NCI-H1105 treated with DMSO at 0.1 percent for 48 hours (cell line): ENCODE measurements at places on chromosomes 11 and 22.

DNA sequence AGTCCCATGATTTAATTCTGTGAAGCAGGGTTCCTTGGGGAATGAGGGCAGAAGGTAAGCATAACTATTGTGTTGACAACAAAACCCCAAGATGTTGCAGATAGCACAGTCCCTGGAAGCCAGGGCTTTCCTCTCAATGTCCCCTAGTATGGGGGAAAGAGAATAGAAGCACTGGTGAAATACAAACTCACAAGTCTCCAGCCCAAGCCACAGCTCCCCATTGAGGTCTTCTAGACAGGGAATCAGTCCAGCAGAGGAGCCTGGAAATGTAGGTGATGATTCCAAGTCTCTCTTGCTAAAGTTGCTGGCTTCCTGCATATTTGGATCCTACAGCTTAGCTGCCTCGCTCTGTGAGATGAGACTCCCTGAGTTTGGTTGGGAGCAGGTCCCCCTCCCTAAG is 31.7 kb upstream of the DRD2 start:
- no peak for DNase-seq

DNA sequence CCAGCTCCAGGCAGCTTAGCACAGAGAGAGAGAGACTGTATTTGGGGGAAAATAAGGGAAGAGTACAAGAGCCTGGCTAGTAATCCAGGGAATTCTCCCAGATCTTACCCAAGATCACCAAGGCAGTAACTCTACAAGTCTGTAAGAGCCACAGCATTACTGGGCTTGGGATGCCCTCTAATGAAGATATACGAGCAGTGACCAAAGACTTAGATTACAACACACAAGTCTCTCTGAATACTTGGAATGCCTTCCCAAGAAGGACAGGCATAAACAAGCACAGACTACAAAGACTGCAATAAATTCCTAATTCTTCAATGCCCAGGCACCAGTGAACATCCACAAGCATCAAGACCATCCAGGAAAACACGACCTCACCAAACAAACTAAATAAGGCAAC is 17.7 kb downstream of the DNAJC24 start:
- no peak for DNase-seq

- no peak for DNase-seq
Observed at GRCh38 chr22:31866918-31867317, 77.4 kb upstream of the YWHAH start.

DNA sequence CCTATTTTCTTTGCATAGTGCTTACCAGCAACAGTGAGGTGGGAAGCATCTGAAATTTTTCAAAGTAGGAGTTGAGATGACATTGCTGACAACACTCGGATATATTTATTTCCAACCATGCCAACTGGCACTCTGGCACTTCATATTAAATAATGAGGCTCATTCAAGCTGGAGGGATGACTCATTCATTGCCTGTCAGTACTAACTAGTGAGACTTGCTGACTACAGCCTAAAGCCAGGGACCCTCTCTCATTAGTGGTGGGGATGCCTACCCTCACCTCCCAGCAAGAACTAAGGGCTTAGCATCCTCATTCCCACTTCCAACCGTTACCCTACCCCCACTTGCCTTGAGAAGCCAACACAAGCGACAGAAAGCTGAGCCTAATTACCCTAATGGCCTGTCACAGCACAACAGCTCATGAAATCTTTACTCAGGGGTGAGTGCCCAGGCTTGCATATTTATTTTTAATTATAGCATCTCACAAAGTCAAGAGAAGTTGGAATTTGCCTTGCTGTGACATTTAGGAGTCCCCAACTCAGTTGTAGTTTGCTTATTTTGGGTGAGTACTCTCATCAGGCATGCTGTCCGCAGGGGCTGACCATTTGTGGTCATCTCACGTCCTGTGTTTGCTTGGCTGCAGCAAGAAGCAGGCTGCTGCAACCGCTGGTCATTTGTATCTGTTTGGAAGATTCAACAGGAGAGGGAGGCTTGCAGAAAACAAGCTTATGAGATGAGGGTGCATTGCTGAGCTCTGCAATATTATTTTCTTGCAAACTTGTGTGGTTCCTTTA is 181.6 kb upstream of the POU2AF2 start:
- peak; percentile 81 for DNase-seq

- no peak for DNase-seq
Observed at GRCh38 chr22:47695176-47695575, 932.7 kb downstream of the TBC1D22A start.

- DNase-seq: no peak
Observed at GRCh38 chr22:34113381-34113780, 193.1 kb upstream of the LARGE1 start.

GRCh38 chr11:47906066-47906465 is 57.9 kb upstream of the NUP160 start:
- no peak for DNase-seq

DNA sequence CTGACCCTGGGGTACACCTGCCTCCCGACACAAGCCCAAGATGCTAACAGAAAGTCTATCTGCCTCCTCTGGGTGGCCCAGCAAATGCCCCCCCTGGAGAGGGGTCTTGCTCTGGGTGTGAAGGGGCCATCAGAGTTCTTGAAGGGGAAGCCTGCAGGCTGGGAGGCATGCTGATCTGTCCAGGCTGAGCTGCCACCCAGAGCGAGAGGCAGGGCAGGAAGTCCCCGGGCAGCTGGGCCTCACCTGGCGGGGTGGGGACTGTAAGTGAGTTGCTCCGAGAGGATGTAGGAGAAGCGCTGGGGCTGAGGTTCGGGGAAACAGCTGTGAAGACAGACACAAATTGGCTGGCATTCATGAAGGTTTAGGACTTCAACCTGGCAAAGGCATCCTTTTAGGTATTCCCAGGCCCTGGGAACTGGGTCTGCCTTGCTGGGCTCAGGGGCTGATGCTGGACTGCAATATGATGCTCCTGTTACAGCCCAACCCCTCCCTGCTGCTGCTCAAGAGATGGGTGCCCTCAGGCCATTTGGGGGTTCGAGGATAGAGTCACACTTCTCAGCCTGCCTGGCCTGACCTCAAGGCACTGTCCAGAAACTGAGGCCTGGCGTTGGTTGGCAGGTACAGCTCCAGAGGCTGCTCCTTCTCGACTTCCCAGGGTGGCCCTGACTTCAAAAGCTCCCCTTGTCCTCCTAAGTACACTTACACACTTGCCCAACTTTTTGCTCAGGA is 60.2 kb upstream of the LYVE1 start:
- no peak for DNase-seq

DNA sequence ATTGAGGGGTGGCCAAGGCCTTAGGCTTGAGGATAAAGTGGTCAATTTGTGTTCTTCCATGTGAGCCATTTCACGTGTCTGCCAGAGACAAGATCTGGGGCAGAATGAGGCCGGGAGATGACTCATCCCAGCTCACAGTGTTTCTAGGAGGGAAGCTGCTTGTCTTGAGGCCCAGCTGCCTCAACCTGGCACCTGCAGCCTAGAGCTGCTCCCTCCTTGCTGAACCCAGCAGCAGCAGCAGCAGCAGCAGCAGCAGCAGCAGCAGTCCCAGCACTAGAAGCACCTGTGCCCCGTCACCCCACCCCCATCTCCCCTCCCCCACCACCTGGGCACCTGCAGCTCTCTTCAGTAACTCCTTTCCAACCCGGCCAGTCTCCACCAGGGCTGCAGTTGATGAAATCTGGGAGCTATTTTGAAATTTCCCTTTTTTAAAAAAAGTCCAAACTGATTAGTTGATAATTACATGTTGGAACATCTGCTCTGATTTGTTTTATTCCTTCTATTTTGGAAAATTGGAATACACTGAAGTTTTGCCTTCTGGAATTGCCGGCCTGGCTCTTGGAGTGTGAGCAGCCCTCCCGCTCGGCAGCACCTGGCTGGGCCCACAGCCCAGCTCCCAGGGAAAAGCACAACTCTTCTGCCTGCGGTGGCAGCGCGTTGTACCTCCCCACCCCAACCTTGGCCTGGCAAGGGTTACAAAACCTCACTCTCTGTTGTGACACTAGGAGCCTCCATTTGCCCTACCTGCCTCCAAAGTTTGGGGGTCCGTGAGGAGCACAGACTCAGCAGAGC is 143.5 kb downstream of the NXPE2 start:
- no peak for DNase-seq
